ENCODE measurements at places on chromosomes 12 and 14.

DNA sequence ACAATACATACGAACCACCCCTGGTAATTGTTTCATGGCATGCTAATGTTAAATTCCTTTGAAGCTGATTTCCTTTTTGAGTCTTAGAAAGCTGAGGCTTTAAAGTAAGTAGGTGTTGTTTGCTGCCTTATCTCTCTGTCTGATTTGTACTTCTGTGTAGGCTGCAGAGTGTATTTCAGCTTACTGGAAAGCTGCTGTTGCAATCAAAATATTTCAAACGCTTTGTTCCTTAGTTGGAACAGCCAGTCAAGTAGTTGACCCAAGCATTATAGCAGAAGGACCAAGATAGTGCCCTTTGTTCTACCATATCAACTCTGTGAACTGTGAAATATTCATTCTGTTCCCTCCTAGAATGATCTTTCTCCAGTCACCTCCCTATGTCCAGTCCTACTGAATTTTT, 3.1 kb downstream of the PKP2 start:
- no peak for DNase-seq

- DNase-seq = no peak
Observed at GRCh38 chr12:113238309-113238708, 17.0 kb downstream of the TPCN1 start.

- DNase-seq = no peak
Observed at GRCh38 chr12:125531574-125531973, 466.3 kb downstream of the AACS start.

DNA sequence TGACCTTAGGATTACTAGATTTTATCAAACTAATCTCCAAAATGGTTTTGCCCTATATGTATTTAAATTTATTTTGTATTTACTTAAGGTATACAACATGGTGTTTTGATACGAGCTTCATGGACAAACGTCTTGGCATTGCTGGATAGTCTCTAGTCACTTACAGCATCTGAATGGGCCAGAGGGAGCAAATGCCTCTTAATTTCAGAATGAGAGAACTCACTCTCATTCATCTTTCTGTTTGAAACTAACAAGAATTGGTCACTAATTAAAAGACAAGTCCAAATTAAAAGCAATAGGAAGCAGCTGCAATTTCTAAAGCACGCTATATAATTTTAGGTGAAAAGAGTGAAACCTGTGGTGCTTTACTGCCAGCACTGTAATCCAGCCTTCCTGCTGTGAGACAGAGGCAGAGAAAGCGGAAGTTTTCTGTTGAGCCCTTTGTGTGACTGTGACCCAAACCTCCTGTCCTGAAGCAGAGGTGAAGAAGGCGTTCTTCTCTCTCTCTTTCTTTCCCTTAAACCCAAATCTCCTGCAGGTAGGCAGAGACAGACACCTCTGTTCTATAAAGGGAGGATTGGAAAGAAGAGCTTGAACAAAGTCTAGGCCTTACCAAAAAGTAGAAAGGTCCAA, 184.6 kb upstream of the NAV3 start:
- no peak for DNase-seq

DNA sequence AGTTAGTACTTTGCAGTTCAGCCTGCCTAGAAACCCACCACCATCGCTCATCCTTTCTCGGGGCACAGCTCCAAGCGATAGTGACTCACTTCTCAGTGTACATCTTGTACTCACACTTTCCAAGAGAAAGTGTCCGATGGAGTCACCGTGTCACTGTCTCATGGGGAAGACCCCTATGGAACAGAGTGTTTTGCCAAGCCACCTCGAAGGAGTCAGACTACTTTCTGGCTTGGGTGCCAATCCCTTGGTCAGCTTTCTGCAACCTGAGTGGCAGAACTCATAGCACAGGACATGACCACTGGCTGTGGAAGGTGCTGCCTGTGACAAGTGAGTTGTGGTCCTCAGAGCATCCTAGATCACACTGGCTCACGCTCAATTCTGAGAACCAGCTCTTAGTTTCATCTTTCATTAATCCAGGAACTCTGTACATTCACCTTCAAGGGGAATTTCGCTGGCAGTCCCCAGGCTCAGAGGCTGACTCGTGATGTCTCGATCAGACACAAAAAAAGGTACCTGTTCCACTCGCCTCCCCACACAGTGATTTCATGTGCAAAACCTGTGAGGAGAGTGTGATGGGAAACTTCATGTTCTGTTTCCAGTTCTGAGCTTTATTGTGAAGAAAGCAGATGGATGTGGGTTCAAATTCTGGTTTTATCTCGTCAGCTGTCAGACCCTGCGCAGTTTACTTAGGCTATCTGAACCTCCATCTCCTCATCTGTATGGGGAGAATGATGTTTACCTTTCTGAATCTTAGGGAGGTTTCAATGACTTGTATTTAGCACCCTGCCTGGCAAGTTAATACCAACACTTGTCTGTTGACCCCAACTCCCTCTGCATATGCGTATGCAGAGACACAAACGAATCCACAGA, 127.3 kb upstream of the CCND2 start:
- no peak for DNase-seq

DNA sequence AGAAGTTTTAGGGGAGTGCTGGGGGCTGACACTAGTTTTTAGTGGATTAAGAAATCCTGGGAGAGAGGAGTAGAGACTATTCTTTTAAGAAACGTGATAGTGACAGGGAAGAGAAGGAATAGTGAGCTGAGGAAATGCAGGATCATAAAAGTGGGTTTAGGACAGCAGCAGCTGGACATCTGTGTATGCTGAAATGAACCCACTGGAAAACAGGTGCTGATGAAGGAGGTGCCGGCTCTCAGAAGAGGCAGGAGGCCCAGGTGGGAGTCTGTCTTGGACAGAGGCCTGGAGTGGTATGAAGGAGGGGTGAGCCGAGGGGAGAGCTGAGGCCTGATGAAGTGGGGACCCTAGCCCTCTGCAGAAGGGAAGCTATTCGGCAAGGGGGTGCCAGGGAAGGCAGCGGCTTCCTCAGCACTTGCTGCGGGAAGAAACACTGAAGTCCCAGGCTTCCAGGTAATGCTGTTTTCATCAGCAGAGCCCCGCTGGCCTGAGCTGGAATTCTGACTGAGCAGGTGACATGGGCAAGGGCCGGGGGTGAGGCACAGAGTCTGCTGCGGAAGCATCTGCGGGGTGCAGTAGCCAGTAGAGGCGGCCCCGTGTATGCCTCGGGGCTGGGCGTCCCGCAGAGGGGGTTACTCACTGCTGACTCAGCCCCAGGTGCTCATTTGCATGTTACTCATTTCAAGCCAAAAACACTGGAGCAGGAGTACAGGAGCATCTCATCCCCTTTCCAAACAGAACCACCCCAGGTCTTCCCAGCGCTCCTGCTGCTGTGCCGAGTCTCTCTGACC, 89.7 kb downstream of the TMCC3 start:
- DNase-seq = peak; percentile 53

DNA sequence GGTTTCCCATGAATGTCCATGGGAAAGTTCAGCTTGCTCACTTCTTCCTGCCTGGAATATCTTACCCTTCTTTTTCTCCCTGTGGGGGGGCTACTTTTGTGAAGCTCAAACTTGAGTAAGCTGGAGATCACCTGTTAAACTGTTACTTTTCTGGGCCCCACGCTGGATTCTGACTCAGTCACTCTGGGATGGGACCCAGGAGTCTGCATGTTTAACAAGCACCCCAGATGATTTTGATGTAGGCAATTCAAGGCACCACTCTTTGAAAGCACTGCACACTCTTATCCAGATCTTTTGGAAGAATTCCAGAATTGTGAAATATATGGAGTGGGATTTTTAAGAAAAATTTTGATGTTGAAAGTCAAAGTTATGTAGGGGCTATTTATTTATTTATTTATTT, 46.3 kb upstream of the IGF1 start:
- DNase-seq = no peak

- no peak for DNase-seq
Observed at GRCh38 chr12:53483979-53484377, 15.3 kb downstream of the MAP3K12 start.

DNA sequence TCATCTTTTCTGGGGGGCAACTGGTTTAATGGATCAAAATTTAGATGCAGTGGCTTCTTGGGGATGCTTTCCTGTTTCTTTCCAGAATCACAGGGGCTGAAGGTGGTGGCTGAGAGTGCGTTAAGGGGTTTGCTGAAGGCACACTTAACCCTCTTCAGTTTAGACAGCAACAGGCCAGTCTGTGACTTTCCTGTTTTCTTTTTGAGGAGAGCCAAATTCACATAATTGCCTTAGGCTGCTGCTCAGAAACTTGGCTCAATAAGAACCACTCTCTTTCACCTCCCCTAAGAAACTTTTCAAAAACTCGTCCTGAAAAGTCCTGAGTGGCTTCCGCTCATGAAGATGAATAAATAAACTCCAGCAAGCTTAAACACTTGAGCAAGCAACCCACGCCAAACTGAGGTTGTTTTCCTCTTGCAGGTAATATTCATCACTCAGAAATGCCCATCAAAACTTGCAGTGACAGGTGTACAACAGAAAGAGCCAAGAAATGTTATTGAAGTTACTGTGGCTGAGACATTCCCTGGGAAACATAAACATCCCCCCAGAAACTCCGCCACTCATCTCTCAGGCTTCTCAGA, 510.4 kb downstream of the TMEM132D start:
- DNase-seq = no peak

GRCh38 chr14:75042035-75042434, 9.2 kb downstream of the MLH3 start:
- DNase-seq = no peak

DNA sequence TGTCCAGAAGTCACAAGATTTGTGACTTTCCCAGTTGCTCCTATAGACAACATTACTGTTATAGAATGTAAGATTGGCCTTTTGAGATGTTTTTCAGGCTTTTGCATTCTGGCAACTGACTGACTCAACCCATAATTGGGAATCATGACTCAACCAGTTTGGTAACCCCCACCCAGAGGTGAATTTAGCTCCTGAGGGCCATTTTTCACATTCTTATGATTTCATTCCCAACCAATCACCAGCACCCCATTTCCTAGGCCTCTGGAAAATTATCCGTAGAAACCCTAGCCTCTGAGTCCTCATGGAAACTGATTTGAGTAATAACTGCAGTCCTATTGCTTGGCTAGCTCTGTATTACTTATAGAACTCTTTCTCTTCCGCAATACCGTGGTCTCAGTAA, 626.0 kb upstream of the SEL1L start:
- no peak for DNase-seq

GRCh38 chr14:36857136-36857535, 195.5 kb downstream of the PAX9 start:
- no peak for DNase-seq

DNA sequence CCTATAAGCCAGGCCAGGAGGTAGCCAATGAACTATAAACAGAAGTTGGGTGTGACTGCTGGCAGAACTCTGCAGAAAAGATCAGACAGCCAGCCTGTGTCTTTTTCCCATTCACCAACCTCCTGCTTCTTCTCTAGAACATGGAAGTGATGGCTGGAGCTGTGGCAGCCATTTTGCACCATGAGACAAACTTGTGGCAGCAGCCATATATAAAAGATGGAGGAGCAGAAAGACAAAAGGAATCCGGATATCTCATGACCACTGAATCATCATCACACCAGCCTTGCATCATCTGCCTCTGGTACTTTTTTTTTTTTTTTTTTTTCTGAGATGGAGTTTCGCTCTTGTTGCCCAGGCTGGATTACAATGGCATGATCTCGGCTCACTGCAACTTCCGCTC, 8.7 kb downstream of the BEGAIN start:
- no peak for DNase-seq

DNA sequence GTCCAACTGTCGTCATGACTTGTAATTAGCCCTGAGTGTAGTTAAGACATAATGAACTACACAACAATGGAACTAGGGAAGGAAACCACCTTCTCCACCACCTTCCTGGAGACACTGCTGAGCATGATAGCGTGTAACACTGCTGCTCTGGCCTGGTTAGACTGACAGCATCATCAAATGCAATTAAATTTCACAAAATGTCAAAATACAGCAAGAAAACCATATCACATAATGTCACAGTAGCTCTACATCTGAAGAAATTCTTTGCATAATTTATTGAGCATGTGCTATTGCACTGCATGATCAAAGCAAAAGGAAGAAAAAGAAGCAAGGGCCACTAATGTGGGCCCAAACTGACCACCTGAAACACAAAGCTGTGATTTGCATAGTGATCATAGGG, 321.8 kb upstream of the TMTC1 start:
- peak; percentile 4 for DNase-seq

- DNase-seq = no peak
Observed at GRCh38 chr14:64324895-64325294, 30.7 kb upstream of the ESR2 start.

GRCh38 chr12:80156306-80156705, 57.0 kb downstream of the OTOGL start:
- DNase-seq = no peak

Measured in putamen (tissue), 1 donor.